ENCODE measurements at places on chromosomes 5 and 9.

GRCh38 chr5:16561660-16562059 lies 55.1 kb downstream of the RETREG1 start:
- DNase-seq: no peak

GRCh38 chr9:27572918-27573633 lies at the start of gene C9orf72:
TSS of gene C9orf72 (minus strand) at chr9:27573481. CDS start at chr9:27567120, 6,361 bp downstream.
- peak; percentile 55 for DNase-seq

DNA sequence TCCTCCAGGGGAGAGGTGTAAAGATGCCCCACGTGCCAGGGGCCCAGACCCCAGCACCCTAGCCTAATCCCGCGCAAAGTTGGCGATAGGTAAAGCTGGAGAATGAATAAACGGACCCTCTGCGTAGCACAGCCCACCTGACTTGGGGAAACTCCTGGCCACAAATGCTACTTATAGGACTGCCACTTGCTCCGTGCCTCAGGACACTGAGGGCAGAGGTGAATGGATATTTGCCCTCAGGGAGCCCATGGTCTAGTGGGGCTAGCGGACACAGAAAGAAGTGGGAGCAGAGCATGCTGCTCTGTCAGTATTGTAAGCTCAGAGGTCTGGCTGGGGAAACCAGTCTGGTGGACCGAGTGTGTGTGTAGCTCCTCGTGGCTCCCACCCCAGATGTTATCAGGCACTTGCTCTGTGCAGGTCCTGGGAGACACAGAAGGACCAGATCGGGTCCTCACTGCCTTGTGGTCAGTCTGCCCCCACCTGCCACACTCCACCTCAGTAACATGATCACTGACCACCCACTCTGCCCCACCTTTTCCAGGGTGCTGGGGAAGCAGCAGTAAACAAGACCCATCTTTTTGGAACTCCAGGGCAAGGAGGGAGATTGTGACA lies 841 bp downstream of the GRK6 start:
- DNase-seq: no peak

GRCh38 chr5:53069626-53070025 lies 39.9 kb downstream of the MOCS2 start:
- no peak for DNase-seq

GRCh38 chr9:3751125-3751758 lies 225.4 kb upstream of the RFX3 start:
- no peak for DNase-seq

DNA sequence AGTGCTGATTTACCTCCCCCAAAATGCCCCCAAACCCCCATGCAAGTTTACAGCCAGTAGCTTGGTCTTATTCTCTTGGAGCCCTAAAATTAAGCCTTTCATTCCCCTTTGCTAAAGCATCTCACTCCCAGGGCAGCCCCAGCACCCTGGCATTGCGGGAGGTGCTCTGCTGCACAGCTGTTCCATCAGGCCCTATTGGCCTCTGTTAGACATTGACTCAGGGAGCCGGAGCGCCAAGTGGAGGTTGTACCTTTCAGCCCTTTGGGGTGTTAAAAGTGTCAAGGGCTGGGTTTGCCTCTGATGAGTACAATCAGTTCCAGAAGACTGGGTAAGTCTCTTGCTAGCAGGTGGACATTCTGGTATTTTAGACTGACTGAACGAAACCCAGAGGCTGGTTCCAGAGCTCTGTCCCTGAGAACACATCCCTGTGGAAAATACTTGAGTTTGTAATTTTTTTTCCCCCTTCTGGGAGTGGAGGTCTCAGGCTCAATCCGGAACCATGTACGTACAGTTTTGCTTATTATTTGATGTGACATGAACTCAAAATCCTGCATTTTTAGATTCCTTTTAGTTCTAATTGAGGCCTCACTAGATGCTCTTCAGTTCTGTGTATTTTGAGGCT lies 102.4 kb downstream of the UBE2R2 start:
- no peak for DNase-seq

- DNase-seq: no peak
Observed at GRCh38 chr9:20988671-20989315, 42.6 kb downstream of the HACD4 start.

DNA sequence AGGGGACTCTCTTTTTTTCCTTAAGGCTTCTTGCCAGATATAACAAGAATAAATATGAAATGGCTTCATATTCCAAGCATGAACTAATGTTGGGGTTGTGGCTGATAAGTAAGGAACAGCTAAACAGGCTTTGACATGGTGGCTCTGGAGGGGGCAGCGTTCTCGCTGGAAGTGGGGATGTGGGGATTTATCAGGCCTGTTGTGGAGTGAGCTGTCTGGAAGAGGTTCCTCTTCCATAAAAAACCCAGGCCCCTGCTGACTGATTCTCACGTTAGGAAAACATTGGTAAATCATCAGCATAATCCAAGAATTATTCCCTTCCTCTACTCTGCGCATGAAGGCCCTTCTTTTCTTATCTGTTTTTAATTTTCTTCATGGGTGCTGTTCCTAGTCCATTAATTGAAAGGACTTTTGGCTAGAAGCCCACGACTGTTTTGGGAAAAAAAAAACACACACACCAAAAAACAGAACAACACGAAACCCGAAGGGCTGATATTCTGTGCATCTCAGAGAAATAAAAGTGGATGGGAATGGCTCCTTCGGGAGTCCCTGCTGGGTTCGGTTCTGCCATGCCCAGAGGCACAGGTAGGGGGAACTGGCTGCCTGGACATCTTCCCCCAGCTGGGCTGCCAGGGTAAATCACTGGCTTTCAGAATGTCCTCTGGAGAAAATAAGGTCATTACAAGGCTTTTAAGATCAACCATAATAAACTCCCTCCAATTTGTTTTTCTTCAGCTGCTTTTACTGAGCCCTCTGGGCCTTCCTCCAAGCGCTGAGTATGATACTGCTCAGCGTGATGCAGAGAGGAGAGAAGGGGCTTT lies 297.0 kb downstream of the SLIT3 start:
- DNase-seq: peak; percentile 32

DNA sequence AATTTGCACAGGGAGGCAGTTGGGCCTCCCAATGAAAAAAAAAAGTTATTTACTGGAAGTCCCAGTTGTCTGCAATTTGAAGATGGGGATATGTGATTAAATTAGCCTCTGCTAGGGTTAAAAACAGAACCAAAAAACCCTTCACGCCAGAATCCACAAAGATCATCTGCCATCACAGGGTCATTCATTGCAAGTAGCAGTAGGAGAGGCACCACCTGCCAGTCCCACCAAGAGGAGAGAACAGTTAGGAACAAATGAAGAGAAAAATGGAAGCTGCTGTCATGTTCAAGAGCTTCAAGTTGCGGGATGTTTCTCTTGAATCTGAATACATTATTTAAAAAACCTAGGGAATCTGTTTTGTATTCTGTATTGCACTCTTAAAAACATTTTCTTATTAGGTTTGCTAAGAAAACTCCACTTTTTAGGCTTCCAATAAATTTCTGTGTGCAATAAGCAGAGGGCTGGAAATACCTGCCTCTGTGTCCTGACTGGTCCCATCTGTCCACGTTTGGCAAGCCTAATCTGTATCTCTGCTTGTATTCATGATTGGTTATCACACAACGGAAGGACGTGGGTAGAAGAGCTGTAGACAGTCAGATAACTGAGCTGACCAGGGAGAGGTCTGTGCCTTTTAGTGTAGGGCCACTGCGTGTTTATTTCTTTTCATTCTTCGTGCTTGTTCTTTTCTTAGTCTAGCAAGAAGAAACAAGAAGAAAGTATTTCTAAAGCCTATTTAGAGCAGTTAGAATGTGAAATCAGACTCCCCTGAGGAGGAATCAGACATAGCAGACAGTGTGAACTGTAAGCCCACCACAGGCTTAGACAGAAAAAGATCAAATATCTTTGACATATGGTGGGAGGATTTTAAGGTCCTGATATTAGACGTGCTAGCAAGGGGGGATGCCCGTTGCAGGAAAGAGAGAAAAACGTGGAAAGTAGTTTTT lies 630.6 kb upstream of the SEMA6A start:
- no peak for DNase-seq

GRCh38 chr5:136011414-136012001 lies 17.3 kb upstream of the TGFBI start:
- DNase-seq: peak; percentile 55

DNA sequence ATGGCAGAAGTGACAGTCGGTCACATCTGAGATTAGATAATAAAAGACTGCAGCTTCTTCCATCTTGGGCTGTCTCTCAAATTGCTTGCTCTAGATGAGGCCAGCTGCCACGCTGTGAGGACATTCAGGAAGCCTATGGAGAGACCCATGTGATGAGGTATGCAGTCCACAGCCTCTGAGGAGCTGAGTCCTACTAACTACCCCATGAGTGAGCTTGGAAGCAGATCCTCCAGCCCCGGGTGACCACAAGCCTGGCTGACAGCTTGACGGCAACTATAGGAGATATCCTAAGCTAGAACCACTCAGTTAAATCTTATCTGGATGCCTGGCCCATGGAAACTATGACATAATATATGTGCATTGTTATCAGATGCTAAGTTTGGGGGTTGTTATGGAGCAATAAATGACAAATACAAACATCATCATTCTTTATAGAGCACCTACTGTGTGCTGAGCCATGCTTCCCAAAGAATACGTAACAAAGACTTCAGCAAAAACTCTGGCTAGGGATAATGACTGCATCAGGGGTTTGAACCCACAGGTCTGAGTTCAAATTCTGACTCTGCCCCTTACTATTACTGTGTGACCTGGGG lies 26.7 kb downstream of the KCNV2 start:
- no peak for DNase-seq

DNA sequence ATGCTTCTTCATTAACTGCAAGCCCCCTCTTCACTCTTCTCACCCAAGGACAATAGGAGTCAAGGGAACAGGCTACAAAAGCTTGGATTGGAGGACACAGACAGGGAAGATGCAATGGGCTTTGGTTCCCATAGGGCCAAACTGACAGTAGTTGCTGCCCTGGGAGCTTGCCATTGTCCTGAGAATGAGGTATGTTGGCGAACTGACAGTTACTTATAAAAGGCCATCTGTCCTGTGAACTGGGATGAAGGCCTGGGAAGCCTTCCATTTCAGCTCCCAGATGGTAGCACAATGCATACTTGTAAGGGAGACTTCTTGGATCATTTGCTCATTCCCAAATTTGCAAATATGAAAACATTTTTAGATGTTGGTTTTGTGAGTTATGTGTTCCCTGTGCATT lies 88.9 kb downstream of the SNCAIP start:
- DNase-seq: no peak

- no peak for DNase-seq
Observed at GRCh38 chr5:127471211-127471610, 46.2 kb upstream of the PRRC1 start.

GRCh38 chr9:98944057-98944733 lies 488 bp downstream of the COL15A1 start:
- no peak for DNase-seq

DNA sequence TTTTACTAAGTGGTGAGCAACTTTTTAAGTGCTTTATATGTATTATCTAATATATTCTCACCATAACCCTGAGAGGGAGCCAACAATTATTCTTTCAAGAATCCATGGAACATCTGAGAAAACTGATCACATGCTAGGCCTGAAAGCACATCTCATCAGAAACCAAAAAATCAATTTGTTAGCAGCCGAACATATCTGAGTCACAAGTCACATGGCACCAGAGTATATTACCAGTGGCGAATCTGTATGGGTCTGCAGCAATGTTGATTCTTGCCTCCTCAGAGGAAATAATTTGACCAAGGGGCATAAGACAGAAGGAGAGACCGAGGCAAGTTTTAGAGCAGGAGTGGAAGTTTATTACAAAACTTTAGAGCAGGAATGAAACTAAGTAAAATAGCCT lies 25.3 kb upstream of the SIL1 start:
- DNase-seq: no peak

DNA sequence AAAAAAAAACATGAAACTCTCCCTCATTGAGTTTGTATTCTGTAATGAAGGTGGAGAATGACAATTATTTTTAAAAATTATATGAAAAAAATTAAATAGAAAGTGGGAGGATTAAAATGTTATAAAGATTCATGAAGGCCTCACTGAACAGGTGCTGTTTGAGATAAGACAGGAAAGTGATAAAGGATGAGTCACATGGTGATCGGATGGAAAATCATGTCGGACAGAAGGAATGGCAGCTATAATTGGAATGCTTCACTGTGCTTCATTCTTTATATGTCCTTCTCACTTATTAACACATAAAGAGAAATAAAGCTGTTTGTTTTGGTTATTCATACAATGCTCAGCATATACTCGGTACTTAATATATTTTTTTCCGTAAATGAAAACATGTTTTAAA lies 464.5 kb upstream of the RGMB start:
- DNase-seq: no peak

DNA sequence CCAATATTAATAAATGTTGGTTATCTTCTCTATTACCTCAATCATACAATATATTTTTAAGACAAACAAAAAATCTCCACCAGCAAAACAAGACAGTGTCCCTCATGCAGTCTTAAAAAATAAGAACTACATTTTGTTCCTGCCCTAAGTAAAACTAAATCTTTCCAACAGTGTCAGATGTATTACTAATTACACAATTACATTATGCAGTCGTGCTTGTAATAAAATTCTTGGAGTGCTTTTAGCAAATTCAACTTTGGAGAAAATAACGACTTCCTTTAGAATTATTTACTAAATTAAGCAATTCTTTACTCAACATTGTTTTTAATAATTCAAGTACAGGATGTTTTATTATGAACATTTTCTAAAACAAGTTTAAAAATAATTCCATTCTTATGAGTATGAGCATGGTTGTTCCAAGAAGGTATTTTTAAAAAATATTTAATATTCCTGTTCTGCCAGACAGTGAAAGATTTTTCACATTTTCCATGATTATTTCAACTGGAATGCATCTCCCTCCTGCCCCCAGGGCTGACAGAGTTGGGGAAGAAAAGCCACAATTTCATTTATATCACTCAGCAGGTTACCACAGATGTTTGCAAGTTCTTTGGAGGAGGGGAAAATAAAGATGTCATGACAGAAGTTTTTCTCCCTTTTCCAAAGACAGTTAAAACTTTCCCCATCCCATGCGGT lies 137.9 kb downstream of the FAM114A2 start:
- DNase-seq: no peak

GRCh38 chr9:93169444-93169843 lies 14.5 kb upstream of the WNK2 start:
- DNase-seq: no peak

DNA sequence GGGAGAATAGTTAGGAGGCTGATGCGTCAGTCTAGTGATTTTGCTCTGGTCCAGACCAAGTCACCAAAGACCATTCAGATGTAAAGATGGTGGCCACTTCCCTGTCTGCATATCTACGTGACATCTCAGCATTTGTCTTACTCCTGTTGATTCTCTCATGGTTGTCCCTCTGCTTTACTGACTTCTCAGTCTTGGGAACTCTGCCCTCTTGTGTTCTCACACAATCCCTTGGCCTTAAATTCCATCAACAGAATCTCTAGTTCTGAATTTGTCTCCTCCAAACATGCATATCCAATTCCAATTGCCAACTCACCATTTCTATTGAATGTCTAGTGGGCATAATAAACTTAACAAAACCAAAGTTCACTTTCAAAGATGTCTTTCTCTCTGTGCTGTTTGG lies 147.8 kb downstream of the SLC24A2 start:
- DNase-seq: peak; percentile 2

DNA sequence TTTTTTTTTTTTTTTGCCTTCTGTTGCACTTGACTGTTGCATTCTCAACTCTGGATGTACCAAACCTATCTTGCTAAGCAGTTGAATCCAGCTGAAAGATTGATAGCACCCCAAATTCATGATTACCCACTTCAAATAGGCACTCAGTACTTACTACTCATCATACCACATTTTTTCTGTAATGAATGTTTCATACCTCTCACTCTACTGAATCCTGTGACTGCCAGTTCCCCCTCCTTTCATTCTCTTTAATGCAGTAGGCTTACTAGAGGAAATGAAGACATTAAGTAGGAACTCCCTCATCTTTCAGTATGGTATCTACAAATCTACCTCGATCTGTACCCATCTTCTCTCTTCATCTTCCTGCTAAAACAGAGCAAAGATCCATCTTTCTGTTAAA lies 6.8 kb downstream of the INVS start:
- no peak for DNase-seq
